ENCODE measurements at places on chromosomes 7 and 10.

- no peak for DNase-seq
Measured at GRCh38 chr7:28996836-28997235, 38.7 kb upstream of the TRIL start.

- DNase-seq, result no peak
Measured at GRCh38 chr7:44472843-44473242, 17.6 kb downstream of the NUDCD3 start.

- no peak for DNase-seq
Measured at GRCh38 chr10:15244635-15245197, 76.2 kb upstream of the NMT2 start.

DNA sequence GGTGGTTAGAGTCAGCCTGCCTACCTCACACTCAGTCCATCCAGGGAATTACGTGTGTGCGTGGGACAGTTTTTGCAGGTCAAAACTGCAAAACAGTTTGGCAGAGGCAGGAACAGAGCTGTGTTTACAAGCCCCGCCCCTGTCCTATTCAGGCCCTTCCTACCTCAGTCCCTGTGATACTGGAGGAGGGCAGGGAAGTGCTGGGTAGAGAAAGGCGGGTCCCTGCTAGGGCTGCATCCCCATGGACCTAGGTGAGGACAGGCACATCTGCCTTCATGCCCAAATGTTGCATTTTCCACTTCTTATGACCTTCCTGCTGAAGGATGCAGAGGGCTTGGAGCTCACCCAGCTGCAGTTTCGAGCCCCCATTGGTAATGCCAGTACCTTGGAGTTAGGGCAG is 25.1 kb downstream of the SBDS start:
- no peak for DNase-seq

GRCh38 chr10:127736915-127737562 is at the start of gene FOXI2:
Gene FOXI2 (plus strand): TSS chr10:127737185. CDS start chr10:127737274, 89 bp downstream.
- DNase-seq, result no peak

- no peak for DNase-seq
Measured at GRCh38 chr7:21624320-21624719, 81.5 kb downstream of the DNAH11 start.

DNA sequence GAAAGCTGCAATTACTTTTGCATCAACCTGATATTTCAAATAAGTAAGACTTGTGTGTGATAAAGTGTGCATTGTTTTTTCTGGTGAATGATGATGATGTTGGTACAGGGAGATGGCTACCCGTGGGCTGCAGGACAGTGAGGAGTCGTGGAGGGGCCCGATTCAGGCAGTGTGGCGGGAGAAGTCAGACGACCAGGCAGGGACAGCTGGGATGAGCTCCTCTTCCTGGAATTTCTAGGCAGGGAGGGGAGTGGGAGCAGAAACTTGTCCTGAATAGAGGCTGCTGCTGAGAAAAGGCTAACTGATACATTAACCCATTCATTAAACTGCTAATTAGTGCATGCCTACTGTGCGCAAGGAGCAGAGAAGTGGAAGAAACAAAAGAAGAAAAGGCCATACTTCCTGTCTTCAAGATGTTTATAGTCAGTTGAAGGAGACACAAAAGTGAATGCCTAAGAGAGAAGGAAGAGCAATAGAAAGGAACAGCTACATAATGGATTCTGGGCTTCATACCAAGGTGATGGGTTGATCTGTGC is 9.3 kb upstream of the GATAD1 start:
- no peak for DNase-seq

GRCh38 chr10:47337310-47337709 is 10.9 kb upstream of the RBP3 start:
- DNase-seq, result no peak

GRCh38 chr10:24007359-24007758 is 201.6 kb upstream of the KIAA1217 start:
- no peak for DNase-seq

DNA sequence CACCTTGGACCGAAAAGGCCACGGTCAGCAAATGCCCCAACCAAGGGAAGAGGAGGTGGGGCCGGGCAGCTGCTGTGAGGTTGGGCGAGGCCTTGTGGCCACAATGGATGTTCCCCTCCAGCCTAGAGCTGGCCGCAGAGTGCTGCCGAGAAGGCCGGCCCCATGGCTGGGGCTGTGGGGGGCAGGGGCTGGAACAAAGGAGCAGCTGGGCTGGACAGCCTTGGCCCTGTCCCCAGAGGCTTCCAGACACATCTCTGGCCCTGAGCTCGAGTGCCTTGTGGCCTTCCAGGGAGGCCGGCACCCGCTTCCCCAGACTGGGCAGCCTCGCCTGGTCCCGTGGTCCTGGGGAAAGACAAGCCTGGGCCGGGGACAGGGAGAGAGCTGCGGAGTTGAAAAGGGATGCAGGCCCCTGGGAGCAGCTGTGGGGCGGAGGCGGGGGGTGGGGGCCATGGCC is 88.0 kb downstream of the PDGFA start:
- no peak for DNase-seq

DNA sequence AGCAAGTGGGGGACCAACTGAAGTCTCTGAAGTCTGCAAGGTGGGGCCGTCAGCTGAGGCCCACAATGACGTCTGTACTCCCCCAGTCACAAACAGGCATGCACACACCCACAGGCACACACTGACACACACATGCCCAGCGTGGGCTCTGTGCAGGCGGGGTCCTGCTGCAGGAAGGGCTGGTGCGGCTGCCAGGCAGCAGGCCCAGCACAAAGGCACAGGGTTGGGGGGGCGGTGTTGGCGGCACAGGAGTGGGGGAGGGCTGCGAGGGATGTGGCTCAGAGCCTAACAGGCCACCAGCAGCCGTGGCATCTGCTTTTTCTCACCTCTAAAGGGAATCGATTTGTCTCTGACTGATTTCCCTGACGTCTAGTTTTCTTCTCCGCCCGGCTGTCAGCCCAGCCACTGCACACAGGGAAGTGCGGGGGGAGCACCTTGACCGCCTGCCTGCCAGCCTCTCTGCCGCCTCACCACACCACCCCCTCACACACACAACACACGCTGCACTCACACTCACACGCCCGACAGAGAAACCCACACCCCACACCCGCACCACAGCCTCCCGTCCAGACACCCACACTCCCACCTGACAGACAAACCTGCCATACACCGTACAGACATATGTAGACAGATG is 43.5 kb upstream of the ZMIZ1 start:
- DNase-seq, result peak; percentile 34

- no peak for DNase-seq
Measured at GRCh38 chr10:44907556-44907955, 3.6 kb upstream of the TMEM72 start.

- DNase-seq, result no peak
Measured at GRCh38 chr7:13731643-13732042, 257.8 kb downstream of the ETV1 start.

DNA sequence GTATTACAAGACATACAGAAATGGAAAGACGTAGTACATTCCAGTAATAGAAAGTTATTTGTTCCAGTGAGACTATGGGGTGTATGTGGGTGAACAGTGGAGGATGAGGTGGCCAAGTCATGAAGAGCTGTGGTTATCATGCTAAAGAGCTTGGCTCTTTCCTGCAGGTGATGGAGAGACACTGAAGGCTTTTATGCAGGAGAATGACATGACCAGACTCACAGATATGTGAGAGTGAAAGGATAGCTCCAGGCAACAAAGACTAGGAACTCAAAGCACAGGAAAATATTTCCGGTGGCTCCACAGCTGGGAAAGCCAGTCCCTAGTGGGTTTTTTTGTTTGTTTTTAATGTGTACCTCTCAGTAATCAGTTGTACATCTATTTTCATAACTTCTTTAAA is 133.5 kb downstream of the TSPAN12 start:
- no peak for DNase-seq

- no peak for DNase-seq
Measured at GRCh38 chr7:96942112-96942511, 63.2 kb upstream of the DLX6 start.

GRCh38 chr10:2948127-2948854 is 119.1 kb upstream of the PFKP start:
- DNase-seq, result no peak

GRCh38 chr10:88390041-88390440 is 193.1 kb downstream of the RNLS start:
- no peak for DNase-seq

DNA sequence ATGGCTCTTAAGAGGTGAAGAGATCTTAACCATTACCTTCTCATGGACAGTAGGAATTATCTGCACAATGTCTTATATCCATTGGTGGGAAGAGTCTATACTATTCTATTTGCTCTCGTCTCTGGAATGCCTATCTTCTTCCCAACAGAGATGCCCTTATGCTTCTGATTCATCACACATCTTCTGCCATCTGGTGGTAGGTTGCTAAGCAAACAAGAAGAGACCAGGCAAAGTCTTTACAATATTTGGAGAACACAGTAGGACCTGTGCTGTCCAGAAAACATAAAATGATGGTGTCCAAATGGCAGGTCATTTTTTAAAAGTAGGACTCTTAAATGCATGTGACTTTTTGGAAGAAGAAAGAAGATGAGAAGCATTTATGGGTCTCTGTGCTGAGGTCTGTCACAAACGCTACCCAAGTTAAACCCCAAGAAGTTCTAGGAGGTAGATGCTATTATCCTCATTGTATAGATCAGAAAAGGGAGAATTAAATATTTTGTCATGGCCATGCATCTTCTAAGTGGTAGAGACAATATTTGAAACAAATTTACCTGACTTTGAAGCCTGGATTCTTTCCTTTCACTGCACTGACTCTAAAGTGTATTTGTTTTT is 67.8 kb upstream of the NXPH1 start:
- no peak for DNase-seq

- no peak for DNase-seq
Measured at GRCh38 chr10:36380538-36380937, 738.4 kb upstream of the FZD8 start.

DNA sequence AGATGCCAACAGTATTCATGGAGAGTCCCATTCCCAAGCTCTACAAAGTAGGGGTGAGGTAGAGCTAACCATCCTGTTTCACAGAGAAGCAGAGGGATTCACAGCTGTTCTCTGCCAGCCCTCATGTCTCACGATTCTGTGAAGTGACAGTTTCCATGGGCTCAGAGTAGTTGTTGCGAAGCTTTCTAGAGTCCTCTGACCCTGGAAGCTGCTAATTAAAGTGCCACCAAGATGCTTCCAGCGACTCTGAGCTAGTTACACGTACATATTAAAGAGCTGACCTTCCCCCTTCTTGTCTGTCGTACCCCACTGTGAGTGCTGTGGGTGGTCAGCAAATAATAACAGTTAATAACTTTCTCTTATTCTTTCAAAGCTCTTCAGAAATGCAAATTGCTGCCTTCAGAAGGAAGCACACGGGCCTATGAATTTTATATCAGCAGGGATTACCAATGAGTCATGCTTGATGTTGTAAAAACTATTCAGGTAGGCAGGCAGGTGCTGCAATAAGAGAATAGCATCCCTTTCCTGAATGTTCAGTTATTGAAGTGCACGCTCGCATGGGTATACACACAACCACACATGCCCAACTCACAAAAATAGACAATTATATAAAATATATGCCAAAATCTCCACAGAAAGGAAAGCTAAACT is 34.1 kb downstream of the DNAJB9 start:
- no peak for DNase-seq

GRCh38 chr7:83562960-83563359 is 86.0 kb downstream of the SEMA3E start:
- DNase-seq, result no peak

DNA sequence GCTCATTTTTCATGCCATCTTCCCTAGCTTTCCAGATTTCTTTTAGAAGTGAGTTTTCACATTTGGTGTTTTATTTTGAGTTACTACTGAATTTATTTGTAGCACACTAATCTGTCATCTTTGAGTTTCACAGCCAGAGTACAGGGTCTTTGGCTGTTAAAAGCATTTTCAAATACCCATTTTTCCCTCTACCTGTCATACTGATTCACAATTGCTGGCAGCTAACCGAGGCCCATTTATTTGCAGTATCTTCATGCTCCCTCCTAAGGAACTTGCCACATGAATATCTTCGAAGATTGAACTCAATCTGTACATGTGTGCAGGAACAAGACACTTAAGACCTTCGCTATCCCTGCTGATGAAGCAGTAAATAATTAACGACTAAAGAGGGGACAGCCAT is 44.8 kb upstream of the DKK1 start:
- DNase-seq, result no peak

DNA sequence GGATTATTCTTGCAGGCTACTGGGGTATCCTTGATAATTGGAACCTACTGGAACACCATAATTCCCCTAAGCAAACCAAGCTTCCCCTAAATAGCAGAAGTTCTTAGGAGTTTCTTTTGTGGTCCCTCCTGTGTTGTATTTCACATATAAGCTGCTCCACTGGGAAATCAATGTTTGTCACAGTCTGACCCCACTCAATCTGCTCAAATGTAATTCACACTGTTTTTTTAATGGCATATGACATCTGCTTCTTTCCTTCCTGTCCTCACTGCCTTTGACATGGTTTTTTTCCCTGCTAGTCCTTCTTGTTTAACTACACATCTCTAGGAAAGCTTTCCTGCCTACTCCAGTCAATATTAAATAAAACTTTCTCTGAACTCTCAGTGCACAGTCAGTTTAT is 1.8 kb upstream of the PTPRZ1 start:
- DNase-seq, result no peak

- DNase-seq, result no peak
Measured at GRCh38 chr7:117780832-117781231, 92.4 kb downstream of the CTTNBP2 start.

DNA sequence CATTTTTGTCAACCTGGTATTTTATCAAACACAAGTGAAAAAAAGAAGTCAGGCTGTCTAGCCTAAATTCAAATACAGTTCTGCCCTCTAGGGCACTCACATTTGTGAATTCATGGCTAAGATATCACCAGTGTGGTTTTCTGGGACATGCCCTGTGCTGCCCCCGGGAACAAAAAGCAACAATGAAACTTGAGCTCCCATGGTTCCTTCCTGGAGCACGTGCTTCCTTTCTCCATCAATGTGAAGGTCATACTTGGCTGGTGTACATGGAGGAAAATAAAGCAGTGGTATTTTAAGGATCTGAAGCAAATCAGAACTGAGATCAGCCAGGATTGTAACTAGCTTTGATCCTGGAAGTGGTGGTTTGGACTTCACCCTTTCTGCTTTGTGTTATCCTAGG is 128.9 kb upstream of the FRMD4A start:
- DNase-seq, result no peak

- DNase-seq, result no peak
Measured at GRCh38 chr10:84155521-84155920, 16.2 kb downstream of the GHITM start.

- DNase-seq, result no peak
Measured at GRCh38 chr7:36659638-36660341, 64.5 kb downstream of the AOAH start.

- DNase-seq, result no peak
Measured at GRCh38 chr7:87325576-87326370, 19.7 kb upstream of the CROT start.

DNA sequence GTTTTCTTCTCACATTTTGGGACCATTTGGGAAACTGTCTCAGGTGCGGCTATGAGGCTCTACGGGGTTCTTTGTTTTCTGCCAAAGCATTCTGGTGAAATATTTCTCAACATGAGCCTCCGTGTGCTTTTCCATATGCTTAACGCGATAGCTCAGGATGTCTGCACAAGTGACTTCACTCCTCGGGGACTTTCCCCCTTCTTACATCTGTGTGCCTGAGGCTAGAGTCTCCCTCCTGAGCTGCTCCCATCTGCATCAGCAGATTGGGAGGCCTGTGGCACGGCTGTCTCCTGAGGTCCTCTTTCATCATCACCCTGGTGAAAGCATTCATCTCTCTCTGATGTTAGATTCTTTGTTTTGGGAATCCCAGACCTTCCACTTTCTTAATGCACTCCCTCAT is 1190.9 kb downstream of the TYW1 start:
- no peak for DNase-seq

Measured in activated naive CD4-positive, alpha-beta T cell (primary cell).